Fibroblast of skin of right quadriceps (primary cell): ENCODE measurements at places on chromosomes 5 and 9.

- DNase-seq = peak; percentile 72
Measured at GRCh38 chr5:82364497-82364896, 86.3 kb upstream of the RPS23 start.

DNA sequence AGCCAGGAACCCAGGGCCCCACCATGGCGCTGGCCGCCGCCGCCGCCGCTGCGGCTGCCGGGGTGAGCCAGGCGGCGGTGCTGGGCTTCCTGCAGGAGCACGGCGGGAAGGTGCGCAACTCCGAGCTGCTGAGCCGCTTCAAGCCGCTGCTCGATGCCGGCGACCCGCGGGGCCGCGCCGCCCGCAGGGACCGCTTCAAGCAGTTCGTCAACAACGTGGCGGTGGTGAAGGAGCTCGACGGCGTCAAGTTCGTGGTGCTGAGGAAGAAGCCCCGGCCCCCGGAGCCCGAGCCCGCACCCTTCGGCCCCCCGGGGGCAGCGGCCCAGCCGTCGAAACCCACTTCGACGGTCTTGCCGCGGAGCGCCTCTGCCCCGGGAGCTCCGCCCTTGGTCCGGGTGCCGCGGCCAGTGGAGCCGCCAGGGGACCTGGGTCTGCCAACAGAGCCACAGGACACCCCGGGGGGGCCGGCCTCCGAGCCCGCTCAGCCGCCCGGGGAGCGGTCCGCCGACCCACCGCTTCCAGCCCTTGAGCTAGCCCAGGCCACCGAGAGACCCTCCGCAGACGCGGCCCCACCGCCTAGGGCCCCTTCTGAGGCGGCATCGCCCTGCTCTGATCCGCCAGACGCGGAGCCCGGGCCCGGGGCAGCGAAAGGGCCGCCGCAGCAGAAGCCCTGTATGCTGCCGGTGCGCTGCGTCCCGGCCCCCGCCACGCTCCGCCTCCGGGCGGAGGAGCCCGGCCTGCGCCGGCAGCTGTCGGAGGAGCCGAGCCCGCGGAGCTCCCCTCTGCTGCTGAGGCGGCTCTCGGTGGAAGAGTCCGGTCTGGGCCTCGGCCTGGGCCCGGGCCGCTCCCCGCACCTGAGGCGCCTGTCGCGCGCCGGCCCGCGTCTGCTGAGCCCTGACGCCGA is 749 bp downstream of the SOWAHA start:
- DNase-seq = no peak

GRCh38 chr5:103587185-103587748 is 24.7 kb upstream of the NUDT12 start:
- peak; percentile 42 for DNase-seq

- no peak for DNase-seq
Measured at GRCh38 chr5:100855937-100856430, 47.1 kb downstream of the ST8SIA4 start.

DNA sequence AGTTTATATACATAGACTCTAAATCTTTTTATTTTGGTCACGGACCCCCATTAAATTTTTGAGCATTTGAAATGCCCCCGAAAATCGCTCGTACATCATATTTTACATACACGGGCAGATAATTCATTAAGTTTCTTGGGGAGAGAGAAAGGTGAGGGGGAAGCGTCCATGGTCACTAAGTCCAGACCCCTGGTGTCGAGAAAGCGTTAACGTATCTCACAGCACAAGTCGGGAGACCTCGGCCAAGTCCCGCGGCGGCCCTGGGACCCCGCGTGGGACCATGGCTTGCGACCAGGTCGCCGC is 794 bp downstream of the PTBP3 start:
- no peak for DNase-seq

DNA sequence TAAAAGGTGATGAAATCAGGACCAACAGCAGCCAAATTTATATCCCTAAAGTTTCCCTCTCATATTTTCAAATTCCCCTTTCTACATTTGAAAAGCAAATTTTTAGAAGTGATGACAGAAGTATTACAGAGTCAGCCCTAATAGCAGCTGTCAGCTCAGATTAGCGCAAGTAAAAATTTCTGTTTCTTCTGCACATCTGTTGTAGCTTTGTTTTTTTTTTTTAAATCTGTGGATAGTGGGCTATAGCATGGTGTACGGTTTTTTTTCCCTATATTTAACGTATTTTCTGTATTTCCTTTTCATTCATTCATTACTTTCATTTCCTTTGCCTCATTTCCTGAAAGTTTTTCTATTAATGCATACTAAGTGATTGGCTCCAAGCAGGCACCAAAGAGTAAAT is 99.1 kb downstream of the MACIR start:
- DNase-seq = no peak

- DNase-seq = peak; percentile 94
Measured at GRCh38 chr9:106799152-106799551, 63.8 kb upstream of the ZNF462 start.

- peak; percentile 39 for DNase-seq
Measured at GRCh38 chr5:132754947-132755346, 7.7 kb downstream of the CCNI2 start.

GRCh38 chr5:174733091-174733690 is 8.8 kb downstream of the MSX2 start:
- DNase-seq = no peak

DNA sequence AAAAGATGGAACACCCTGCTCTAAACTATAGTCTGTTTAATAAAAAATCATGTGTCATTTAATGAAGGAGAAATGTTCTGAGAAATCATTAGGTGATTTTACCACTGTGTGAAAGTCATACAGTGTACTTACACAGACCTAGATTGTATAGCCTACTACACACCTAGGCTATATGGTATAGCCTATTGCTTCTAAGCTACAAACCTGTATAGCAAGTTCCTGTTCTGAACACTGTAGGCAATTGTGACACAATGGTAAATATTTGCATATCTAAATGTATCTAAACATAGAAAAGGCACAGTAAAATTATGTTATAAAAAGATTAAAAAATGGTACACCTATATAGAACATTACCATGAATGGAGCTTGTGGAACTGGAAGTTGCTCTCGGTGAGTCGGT is 40.6 kb downstream of the EFNA5 start:
- DNase-seq = no peak

GRCh38 chr5:14366763-14367162 is 214.8 kb upstream of the OTULINL start:
- DNase-seq = no peak

GRCh38 chr5:118196229-118196628 is 792.1 kb downstream of the DTWD2 start:
- no peak for DNase-seq

- DNase-seq = peak; percentile 84
Measured at GRCh38 chr9:20319641-20320337, 302.5 kb downstream of the MLLT3 start.

DNA sequence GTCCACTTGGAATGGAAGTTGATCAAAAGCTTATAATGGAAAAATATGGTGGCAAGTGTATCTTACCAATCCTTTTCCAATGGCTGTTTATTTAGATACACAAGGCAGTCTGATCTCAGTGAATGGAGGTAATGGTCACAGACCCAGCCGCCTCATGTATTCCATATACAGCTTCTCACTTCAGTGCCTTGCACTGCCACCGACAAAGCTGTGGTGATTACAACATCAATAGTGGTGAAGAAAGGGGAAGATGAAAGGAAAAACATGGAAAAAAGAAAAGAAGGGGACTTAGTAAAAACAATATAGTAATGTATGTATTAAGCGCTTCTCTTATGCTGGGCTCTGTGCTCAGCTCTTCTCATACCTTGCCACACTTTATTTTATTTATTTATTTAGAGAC is 297.3 kb upstream of the RASA1 start:
- DNase-seq = no peak

GRCh38 chr5:163645421-163646416 is 140.3 kb downstream of the MAT2B start:
- no peak for DNase-seq

DNA sequence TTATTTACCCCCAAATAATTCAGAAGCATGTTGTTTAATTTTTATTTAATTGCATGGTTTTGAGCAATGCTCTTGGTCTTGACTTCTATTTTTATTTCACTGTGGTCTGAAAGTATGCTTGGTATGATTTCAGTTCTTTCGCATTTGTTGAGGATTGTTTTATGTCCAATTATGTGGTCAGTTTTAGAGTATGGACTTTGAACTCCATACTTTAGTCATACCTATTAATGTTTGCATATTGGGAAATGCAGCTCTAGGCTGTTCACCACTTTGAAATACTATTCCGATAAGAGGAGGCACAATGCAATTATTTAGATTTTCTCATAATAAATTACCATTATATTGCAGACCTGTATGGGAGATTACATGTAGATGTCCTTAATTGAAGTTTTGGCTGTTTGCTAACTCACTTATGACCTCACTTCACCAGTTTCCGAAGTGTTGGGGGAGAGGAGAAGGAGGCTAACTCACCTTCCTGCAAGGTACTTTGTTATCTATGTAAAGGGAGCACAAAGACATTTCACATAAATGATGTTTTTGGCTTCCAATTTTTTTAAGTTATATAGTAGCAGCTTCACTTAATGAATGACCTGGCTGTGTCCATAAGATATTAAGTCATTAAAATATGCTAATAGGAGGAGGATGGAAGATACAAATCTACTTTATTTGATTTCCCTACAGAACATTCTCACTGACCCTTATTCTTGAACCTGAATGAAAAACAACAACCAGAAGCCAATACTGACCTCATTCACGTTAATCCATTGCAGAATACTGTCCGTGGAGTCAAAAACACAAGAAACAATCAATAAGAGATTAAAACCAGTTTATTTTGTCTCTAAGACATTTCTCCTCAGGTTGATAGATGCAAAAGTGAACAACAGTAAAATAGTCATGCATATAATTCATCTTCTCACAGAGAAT is 970.3 kb upstream of the ARRDC3 start:
- peak; percentile 32 for DNase-seq

GRCh38 chr9:89149726-89150125 is 28.9 kb downstream of the SHC3 start:
- DNase-seq = peak; percentile 47

DNA sequence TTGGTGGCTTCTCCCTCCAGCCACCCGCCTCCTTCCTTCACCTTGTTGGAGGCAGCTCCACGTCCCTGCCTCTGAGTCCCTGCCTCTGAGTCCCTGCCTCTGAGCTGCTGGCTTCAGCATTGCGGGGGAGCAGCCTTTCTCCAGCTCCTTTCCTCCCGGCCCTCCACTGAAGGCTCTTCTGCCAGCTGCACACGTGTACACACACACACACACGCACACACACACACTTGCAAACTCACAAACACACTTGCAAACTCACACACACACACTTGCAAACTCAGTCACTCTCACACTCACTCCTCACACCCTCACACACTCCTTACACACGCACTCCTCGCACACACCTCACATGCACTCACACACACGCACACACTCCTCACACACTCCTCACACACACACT is 45.1 kb downstream of the C9orf50 start:
- peak; percentile 60 for DNase-seq

DNA sequence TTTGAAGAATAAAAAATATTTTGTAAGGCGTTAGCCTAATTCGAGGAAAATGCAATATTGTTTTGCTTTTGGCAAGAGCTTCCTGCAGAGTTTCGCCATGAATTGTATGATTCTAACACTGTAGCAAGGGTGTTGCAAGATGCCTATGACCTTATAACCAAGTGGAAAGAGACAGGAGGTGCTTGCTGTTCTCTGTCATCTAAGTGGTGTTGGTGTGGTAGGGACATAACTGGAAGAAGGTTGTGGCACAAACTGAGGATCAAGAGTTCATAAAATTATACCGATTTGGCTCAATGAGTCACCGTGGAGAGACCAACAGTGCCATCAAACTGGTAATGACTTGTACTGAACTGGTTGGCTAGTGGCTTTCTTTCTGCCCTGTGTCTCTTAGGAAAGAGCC is 6.3 kb downstream of the STC2 start:
- DNase-seq = no peak

- peak; percentile 47 for DNase-seq
Measured at GRCh38 chr9:89710697-89711096, 105.9 kb downstream of the GADD45G start.

DNA sequence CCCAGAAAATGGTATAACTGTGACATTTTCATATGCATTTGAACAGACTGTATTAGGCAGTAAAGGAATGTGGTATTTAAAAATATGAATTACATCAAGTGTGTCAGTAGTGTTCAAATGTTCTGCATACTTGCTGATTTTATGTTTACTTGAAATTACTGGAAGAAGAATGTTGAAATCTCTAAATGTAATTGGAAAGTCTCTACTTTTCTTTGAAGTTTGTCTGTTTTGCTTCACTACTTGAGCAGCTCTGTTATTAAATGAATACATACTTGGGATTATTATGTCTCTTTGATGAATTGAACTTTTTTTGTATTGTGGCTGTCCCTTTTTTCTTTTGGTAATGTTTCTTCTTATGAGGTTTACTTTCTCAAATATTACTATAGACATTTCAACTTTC is 205.6 kb downstream of the TAF11L14 start:
- no peak for DNase-seq

- no peak for DNase-seq
Measured at GRCh38 chr5:2410451-2410850, 341.0 kb downstream of the IRX2 start.

- peak; percentile 13 for DNase-seq
Measured at GRCh38 chr9:69861011-69861410, 40.4 kb downstream of the CFAP95 start.

- DNase-seq = no peak
Measured at GRCh38 chr9:128390150-128390812, 19.1 kb downstream of the URM1 start.

GRCh38 chr9:122498883-122499288 is 11.7 kb upstream of the OR1J2 start:
- peak; percentile 13 for DNase-seq

DNA sequence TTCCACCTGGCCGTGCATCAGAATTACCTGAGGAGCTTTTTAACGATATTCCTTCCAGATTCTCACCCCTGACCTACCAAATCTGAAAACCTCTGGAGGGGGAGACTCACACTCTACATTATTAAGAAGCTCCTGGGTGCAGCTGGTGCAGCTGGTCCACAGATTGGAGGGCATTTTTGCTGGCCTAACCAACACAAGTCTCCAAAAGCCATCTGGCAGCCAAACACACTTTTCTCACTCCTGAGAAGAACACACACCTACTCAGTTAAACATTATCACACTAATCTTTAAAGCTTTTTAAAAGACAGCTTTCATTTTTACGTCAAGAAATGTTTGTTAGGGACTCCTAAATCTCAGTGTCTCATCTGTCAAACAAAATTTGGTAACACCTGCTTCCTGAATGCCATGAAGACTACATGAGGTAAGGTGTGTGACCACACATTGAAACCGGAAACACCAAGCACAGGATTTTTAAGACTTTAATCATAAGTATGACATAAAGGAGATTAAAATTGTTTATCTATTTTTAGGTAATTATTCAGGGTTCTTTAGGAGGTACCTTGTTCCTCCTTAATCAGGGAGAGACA is 14.2 kb upstream of the PTPN3 start:
- DNase-seq = no peak

- peak; percentile 18 for DNase-seq
Measured at GRCh38 chr5:120504057-120504456, 40.0 kb downstream of the PRR16 start.

DNA sequence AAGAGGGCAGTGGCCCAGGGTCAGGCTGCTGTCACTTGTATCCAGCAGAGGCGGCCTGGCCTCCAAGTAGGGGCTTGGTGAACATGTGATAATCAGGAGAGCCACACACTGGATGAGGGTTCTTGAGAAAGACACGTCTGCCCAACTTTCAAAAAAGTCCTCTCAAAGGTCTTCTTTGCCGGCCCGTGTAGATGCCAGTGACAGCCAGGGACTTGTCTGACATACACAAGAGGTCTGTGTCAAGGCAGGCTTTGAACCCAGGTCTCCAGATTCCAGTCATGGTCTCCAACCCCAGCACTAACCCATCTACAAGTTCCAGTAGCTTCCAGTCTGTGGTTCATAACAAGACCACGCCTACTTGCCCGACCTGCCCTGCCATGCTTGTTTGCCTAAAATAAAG is 7.9 kb upstream of the AMBP start:
- no peak for DNase-seq
